BJ (cell line): ENCODE measurements at places on chromosomes 16 and 17. TPM values are rescaled to one million over a fixed set of nuclear protein-coding genes. Genes with fewer than 3 reads are reported as not detected.

- DNase-seq, result no peak
Observed at GRCh38 chr17:64058621-64059020, 38.2 kb upstream of the ICAM2 start.

DNA sequence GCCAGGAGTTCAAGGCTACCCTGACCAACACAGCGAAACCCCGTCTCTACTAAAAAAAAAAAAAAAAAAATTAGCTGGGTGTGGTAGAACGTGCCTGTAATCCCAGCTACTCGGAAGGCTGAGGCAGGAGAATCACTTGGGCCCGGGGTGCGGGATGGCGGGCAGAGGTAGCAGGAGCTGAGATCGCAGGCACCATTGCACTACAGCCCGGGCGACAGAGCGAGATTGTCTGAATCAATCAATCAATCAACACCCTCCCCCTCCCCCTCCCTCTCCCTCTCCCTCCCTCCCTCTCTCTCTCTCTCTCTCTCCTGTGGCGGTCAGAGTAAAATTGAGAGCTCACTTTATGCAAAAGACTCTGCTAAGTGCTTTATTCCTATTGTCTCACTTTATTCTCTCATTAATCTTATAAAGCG is 1.2 kb downstream of the HSDL1 start:
- DNase-seq, result no peak

DNA sequence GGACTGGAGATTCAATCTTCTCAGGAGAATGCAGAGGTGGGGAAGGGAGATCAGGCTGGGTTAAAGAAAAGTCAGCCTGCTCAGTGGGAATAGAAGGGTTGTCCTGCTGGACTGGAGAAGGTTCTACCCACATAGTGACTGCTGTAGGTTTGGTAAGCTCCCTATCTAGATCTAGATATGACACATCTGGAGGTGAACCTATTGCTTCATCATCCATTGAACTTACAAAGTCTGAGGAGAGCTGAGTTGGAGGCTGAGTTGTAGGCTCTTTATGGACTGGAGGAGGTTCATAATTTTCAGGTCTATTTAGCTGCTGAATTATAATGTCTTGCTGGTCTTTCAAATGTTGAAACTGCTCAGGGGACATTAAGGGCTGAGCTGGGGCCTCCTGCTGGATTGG is 46.0 kb upstream of the NF1 start:
- DNase-seq, result no peak

- no peak for DNase-seq
Observed at GRCh38 chr17:18139949-18140348, 31.4 kb downstream of the MYO15A start.

ADAD2 gene
- polyA plus RNA-seq, result not detected in 2 replicates
